Hair follicular keratinocyte (primary cell): ENCODE measurements at places on chromosomes 3 and 15. TPM values are rescaled to one million over a fixed set of nuclear protein-coding genes. Genes with fewer than 3 reads are reported as not detected.

LINGO1 gene
- total RNA-seq: not detected in 2 replicates

TRAT1 gene
- not detected in 2 replicates for total RNA-seq

HDC gene
- total RNA-seq: not detected in 2 replicates

PAK6 gene
- total RNA-seq: 21.0 and 21.7 TPM in 2 replicates

GOLGA6B gene
- total RNA-seq: not detected in 2 replicates

MESP2 gene
- total RNA-seq: 1.4 and 1.7 TPM in 2 replicates

CKMT1A gene
- 89.3 and 94.9 TPM in 2 replicates for total RNA-seq

BUB1B gene
- total RNA-seq: 9.1 and 30.6 TPM in 2 replicates

FOXL2NB gene
- 0.70 and 0.76 TPM in 2 replicates for total RNA-seq

ALDH1A2 gene
- total RNA-seq: 0.70 TPM in 1 of 2 replicates, not detected in the other

AP3B2 gene
- 0.78 and 1.2 TPM in 2 replicates for total RNA-seq

ACSBG1 gene
- total RNA-seq: not detected in 2 replicates

LDHAL6B gene
- total RNA-seq: not detected in 2 replicates

ATR gene
- total RNA-seq: 13.2 and 19.1 TPM in 2 replicates

CIDEC gene
- total RNA-seq: not detected in 2 replicates

PPARG gene
- total RNA-seq: 0.39 and 0.80 TPM in 2 replicates

SLC12A8 gene
- 12.5 and 12.9 TPM in 2 replicates for total RNA-seq

USP19 gene
- total RNA-seq: 35.6 and 39.5 TPM in 2 replicates

SUMF1 gene
- total RNA-seq: 31.3 and 44.4 TPM in 2 replicates

ANKRD34C gene
- not detected in 2 replicates for total RNA-seq

CD86 gene
- total RNA-seq: 0.16 TPM in 1 of 2 replicates, not detected in the other

OR4F6 gene
- total RNA-seq: not detected in 2 replicates

CHRNA3 gene
- total RNA-seq: not detected in 2 replicates

CATSPER2 gene
- 0.46 and 0.78 TPM in 2 replicates for total RNA-seq

IL16 gene
- total RNA-seq: not detected in 2 replicates

HES1 gene
- total RNA-seq: 45.3 and 97.6 TPM in 2 replicates

CCDC39 gene
- 0.04 TPM in 1 of 2 replicates, not detected in the other for total RNA-seq

OXNAD1 gene
- 14.0 and 14.1 TPM in 2 replicates for total RNA-seq

LMCD1 gene
- total RNA-seq: 3.0 and 7.3 TPM in 2 replicates

LRTM1 gene
- total RNA-seq: not detected in 2 replicates

ARHGEF26 gene
- total RNA-seq: 2.0 and 2.6 TPM in 2 replicates
